RPMI7951 (cell line): ENCODE measurements at places on chromosomes 2 and 18. TPM values are rescaled to one million over a fixed set of nuclear protein-coding genes. Genes with fewer than 3 reads are reported as not detected.
A peak's percentile ranks its signal among the peaks of the same experiment; 100 is the strongest.

AFG3L2 gene
- 29.2 and 35.7 TPM in 2 replicates for total RNA-seq

SERPINB10 gene
- total RNA-seq: 0.10 and 0.60 TPM in 2 replicates

RNASEH1 gene
- total RNA-seq: 24.9 and 29.3 TPM in 2 replicates

GRCh38 chr18:77635858-77636257 lies 386.2 kb downstream of the GALR1 start:
- DNase-seq: no peak

DNA sequence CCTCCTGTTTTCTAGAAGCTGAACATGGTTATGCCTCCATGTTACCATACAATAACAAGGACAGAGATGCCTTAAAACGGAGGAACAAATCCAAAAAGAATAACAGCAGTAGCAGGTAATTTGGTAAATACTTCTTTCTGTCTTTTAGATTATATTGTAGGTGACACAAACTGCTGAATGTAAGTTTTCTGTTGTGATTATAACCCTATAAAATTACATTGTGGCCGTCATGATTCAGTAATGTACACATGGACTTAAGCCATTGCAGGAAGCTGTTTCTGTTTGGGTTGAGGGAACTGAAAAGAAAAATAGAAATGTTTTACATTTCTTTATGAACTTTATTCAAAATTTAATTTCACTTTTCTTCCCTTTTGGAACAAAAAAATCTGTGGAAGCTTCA lies 1.2 kb downstream of the MXD1 start:
- no peak for DNase-seq

DNA sequence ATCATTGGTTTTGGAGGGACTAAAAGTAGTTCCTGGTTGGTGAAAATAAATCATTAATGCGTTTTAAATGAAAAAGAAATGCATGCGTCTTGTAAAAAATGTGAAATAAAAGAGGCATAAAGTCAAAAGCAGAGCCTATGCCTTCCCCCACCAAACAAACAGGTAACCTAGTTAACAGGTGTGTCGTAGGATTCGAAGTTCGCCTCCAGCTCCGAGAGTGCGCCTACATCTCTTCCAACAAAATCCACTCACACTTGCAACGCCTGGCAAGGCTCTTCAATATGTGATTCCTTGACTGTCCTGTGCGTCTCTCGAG lies 677 bp upstream of the SMAD4 start:
- no peak for DNase-seq

DNA sequence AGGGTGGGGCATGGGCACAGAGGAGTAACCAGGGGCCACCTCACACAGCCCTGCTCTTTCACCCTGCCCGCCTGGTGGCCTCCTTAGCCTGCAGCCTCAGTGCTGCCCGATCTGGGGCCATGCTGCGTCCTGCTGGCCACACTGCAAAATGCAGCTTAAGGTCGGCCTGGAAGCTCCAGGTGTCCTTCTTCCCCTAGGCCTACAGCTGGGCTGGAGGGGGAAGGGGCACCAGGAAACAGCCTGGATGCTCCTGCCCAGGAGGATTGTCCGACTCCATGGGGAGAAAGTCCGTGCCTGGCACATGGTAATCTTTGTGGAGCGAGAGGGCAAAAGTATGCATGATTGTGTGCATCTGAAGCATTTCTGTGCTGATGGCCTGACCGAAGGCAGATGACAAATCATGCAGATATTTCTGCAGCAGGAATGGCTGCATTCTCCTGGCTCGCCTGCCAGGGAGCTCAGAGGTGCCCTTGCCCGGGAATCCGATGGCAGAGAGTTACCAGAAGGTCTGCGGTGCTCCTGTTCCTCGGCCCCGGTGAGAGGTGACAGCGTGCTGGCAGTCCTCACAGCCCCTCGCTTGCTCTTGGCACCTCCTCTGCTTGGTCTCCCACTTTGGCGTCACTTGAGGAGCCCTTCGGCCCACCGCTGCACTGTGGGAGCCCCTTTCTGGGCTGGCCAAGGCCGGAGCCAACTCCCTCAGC lies 12.8 kb upstream of the ALPP start:
- DNase-seq: peak; percentile 29
